ENCODE measurements at places on chromosomes 12 and 14.

DNA sequence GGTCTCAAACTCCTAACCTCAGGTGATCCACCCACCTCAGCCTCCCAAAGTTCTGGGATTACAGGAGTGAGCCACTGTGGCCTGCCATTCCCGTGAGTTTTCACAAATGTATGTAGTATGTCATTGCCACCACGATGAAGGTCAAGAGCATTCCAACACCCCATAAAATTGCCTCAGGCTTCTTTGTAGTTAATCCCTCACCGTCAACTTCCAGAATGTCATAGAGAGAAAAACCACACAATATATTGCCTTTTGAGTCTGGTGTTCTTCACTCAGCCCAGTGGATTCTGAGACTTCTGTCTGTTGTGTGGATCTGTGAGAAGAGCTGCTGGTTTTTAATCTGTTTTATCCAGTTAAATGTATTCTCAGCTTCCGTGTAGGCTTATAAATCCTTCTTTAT is 12.6 kb upstream of the CFAP251 start:
- no peak for DNase-seq

GRCh38 chr12:79143803-79144202 is 279.2 kb downstream of the SYT1 start:
- no peak for DNase-seq

- DNase-seq: no peak
These were observed 44.3 kb downstream of the SPRING1 start for GRCh38 chr12:116693286-116694227.

DNA sequence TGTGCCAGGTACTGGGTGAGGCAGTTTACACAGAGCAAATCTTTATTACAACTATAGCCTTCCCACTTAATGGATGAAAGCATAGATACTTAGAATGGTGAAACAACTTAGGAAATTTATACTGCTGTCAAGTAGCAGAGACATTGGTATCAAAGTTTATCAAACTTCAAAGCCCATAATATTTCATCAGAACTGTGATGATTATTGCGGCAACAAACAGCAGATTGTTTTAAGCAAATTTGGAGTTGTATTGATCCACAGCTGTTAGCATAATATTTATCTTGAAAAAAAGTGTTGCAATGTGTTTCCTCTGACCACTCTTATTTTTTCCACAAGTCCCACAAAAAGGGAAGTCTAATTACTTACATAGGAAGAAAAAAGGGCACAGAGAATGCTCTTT is 2.0 kb upstream of the SLCO1B3 start:
- DNase-seq: no peak

- no peak for DNase-seq
These were observed 35.7 kb downstream of the FOXA1 start for GRCh38 chr14:37559386-37559785.

- DNase-seq: no peak
These were observed 61.7 kb upstream of the AMIGO2 start for GRCh38 chr12:47141459-47141858.

DNA sequence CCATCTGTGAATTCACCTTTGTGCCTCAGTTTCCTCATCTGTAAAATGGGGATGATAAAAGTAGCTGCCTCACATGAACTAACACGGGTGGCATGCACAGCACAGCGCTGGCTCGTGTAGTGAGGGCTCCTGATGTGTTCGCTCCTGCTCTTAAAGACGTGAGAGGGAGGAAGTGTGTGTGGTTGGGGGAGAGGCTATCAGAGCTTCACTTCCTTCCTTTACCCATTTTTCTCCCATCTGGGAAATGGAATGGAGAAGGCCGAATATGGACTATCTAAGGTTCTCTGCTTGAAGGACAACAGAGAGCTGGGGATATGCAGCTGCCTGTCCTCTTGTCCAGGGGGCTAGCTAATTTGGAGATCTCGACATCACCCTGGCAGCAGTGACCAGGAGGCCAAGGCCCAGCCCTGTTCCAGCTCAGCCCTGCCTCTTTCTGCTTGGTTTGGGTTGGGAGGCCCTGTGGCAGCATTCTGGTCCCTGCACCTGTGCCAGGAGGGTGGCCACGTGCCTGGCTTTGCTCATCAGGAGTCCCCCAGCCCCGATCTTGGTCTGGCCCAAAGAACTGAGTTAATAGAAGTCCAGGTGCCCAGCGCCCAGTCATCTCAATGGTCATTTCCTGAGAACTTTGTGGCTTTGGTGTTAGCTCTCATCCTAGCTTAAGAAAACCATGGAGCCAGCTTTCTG is 44.5 kb upstream of the ESRRB start:
- no peak for DNase-seq

All from right hindlimb (tissue), 1 donor.